Left colon (tissue), 2 donors: ENCODE measurements at places on chromosomes 1 and 21.

GRCh38 chr1:22790232-22791008 is 79.8 kb downstream of the EPHB2 start:
- DNase-seq: peak; percentile 63

DNA sequence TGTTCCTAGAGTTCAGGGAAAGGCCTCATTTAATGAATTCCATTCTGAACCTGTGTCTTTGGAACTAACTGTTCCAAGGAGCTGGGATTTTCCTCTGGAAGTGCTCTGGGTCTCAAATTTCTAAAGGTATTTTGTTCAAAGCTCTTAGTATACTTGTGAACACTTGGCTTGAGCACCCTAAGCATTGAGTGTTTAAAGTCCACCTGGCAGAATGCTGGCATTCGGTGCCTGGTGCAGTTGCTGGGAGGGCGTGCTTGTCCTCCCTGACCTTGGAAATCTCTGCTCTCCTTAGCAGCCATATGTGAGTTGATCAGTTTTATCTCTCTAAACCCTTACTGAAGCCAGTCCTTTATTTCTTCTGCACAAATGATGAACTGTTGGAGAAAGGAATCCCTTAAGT is 3.0 kb downstream of the MTARC2 start:
- DNase-seq: peak; percentile 44

- no peak for DNase-seq
These were observed 65.2 kb downstream of the TMCO4 start for GRCh38 chr1:19734472-19734999.

- no peak for DNase-seq
These were observed at the start of gene CELF3 for GRCh38 chr1:151716771-151717631. TSS of gene CELF3 (minus strand) at chr1:151716803. CDS start at chr1:151716020, 783 bp downstream.

- DNase-seq: no peak
These were observed 257.2 kb downstream of the MRPL39 start for GRCh38 chr21:25350056-25350455.

DNA sequence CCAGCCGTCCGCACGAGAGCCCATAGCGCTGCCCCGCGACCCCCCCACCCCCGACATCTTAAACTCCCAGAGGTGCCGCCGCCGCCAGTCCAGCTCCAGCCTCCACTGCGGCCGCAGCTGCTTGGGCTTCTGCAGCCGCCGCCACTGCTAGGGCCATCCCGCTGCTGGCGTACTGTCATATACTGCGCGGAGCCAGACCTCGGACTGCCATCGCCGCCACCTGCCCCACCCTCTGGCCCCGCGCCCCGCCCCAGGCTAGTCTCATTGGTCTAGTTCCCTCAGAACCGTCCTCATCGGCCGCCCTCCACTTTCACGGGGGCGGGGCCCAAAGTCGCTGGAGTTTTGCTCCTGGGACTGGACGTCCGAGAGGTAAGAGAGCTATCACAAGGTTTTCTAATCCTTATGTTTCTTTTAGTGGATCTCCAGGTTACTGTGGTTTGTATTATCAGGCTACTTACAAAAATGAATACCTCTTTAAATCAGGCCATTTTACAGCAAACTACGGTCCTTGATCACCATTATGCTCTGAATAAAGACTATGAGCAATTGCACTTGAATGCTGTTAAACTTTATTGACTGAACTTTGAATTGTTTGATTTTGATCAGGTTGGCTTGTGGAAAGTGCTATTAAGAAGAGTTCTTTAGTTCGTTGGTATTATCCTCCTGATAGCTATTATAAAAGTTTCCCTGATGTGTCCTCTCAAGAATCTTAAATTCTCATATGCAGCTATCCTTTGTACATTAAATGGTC is 2.8 kb upstream of the CD1D start:
- peak; percentile 96 for DNase-seq

GRCh38 chr1:30909365-30910068 is 959 bp upstream of the SDC3 start:
- DNase-seq: no peak
